MG63 (cell line): ENCODE measurements at places on chromosomes 2 and 18.

GRCh38 chr2:133579274-133579673 lies 11.0 kb upstream of the NCKAP5 start:
- DNase-seq: peak; percentile 64

GRCh38 chr2:54638774-54639187 lies 84.7 kb upstream of the EML6 start:
- DNase-seq: no peak

- DNase-seq: no peak
Measured at GRCh38 chr18:23617412-23618014, 31.2 kb upstream of the NPC1 start.

GRCh38 chr2:7604456-7604855 lies 687.2 kb downstream of the RNF144A start:
- DNase-seq: peak; percentile 12

DNA sequence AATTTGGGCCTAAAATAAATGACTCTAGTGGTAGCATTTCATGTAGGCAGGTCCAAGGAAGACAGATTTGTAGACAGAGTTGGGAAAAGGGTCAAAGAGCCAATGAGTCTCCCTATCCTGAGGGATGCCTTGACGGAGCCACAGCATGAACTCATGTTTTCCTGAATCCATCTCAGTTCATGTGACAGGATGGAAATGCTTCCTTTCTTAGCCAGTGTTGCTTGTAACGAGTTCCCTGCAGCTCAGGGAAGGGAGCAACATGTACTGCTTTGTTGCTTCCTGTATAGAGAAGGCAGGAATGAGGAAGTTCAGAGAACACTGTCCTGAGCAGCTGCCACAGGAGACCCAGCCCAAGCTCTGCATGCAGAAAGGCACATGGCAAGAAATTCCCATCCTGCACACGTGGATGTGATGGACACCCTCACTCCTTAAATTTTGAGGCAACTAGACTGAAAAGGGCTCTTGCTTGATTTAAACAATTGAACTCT lies 27.9 kb downstream of the TMEM17 start:
- DNase-seq: no peak

- no peak for DNase-seq
Measured at GRCh38 chr2:233108611-233109490, 48.7 kb downstream of the INPP5D start.

GRCh38 chr2:235132651-235133050 lies 180.8 kb downstream of the SH3BP4 start:
- no peak for DNase-seq

- DNase-seq: no peak
Measured at GRCh38 chr2:72204786-72205503, 57.3 kb upstream of the CYP26B1 start.

DNA sequence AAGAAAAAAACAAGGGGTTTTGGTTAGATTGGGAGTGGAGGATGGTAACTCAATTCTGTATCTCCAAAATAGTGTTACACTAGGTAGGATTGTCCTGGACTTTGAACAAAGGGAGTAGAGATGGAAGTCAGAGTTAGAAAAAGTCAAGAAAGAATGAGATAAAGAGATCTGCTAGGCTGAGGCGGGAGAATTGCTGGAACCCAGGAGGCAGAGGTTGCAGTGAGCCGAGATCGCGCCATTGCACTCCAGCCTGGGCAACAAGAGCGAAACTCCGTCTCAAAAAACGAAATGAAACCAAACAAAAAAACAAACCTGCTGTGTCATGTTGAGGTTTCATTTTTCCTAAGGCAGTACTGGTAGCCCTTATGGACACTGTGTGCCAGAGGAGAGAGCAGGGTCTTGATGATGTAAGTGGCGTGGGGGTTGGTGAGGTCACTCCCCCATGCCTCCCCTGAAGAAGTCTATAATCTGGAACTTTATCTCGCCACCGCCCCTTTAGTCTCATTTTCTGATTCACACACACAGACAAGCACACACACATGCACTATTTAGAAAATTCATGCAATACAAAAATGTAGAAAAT lies 10.5 kb downstream of the DRC1 start:
- DNase-seq: no peak
